ENCODE measurements at places on chromosomes 11 and 22.

GRCh38 chr22:21564411-21564810 lies 3.1 kb upstream of the UBE2L3 start:
- no peak for DNase-seq

GRCh38 chr22:42906605-42907348 lies 49.7 kb upstream of the ARFGAP3 start:
- no peak for DNase-seq

DNA sequence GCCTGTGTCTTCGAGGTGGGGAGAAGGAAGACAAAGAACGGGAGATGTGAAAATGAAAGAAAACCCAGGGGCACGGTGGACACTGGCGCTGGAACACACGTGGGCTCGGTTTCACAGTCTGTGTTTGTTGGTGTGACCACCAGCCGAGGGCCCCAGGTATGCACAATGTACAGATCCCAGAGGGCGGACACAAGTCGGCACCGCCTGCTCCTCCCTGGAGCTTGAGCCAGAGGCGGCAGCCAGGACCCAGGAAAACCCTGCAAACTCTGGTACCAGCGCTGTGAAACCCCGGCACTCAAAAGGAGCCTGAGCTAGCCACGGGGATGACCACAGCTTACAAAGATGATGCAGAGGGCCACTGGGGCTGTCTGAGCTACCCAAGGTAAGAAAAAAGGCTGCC lies 105.0 kb downstream of the SHANK2 start:
- DNase-seq: no peak

DNA sequence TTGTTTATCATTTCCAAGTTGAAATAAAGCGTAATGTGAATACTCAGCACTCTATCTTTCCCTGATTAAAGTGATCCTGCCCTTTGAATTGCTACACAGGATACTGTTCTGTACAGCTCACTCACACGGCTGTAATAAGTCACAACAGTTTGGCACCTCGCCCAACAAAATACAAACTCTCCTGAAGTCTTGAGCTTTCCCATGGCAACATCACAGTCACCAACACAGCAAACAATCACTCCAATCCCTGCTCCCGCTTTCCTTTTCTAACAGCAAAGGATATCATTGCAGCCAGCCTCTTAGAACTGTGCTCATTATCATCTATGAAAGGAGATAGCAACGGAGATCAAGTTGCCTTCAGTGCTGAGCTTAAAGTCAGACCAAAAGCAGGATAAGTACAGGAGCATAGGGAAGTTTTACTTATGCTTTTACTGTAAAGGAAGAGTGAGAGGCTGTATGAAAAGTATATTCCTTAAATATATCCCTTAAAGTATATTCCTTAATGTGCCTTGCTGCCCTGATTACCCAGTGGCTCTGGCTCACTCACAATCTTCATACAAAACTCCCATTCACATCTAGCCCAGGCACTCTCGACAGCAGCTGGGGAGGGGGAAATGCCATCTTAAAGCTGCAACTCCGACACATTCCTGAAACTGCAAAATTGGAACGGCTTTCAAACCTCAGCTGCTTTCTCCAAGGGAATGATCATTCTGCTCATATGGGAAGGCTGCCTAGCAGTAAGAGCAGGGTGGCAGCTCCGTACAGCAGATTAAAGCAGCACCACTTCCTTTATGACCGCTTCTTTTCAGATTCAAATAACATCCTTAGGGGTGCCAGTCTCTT lies 35.8 kb downstream of the MAML2 start:
- DNase-seq: peak; percentile 99

GRCh38 chr22:40436505-40437431 lies 66.4 kb downstream of the SGSM3 start:
- peak; percentile 75 for DNase-seq

GRCh38 chr11:19229671-19230070 lies 11.1 kb downstream of the E2F8 start:
- DNase-seq: no peak

GRCh38 chr11:111765320-111765983 lies 737 bp downstream of the PPP2R1B start:
- DNase-seq: peak; percentile 19

DNA sequence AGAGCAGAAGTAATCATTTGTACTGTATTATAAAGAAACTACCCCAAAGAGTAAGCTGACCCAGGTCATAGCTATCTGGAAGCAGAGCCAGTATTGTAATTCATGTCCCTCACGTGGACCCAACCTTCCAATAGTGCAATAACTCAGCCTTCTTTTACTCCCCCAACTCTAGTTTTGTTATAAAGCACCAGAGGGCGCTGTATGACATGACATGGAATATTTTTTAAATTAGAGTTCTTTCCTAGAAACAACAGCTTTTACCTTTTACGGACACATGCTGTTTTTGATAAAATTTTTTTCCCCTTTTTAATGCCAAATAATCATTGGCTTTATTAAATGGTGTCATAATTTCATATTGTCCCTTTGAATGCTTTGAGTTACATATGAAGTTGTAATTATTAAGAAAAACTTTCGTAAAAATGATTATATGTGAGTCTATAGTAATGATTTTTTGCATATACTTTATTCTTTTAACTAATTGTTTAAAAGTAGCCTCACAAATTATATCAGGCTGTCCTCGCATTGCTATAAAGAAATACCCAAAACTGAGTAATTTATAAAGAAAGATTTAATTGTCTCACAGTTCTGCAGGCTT lies 76.9 kb downstream of the DKK3 start:
- peak; percentile 70 for DNase-seq

GRCh38 chr11:64624883-64625481 lies 34.0 kb downstream of the SLC22A12 start:
- DNase-seq: no peak

DNA sequence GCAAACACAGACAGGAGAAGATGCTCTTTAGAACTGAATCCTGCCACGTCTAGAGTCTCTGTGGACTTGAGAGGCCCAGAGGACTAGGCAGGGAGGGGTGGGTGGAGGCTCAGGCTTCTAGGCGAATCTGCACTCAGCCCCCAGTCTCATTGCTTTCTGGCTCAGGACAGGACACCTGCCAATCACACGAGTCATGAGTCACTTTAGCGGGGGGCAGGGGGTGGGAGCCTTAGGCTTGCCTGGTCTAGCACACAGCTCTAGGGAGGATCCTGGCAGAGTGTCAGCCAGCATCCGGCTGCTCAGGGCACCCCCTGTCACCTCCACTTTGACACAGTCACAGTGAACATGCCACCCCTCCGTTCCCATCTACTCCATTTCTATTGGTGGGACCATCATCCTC lies 167.7 kb downstream of the CEP164 start:
- DNase-seq: no peak

DNA sequence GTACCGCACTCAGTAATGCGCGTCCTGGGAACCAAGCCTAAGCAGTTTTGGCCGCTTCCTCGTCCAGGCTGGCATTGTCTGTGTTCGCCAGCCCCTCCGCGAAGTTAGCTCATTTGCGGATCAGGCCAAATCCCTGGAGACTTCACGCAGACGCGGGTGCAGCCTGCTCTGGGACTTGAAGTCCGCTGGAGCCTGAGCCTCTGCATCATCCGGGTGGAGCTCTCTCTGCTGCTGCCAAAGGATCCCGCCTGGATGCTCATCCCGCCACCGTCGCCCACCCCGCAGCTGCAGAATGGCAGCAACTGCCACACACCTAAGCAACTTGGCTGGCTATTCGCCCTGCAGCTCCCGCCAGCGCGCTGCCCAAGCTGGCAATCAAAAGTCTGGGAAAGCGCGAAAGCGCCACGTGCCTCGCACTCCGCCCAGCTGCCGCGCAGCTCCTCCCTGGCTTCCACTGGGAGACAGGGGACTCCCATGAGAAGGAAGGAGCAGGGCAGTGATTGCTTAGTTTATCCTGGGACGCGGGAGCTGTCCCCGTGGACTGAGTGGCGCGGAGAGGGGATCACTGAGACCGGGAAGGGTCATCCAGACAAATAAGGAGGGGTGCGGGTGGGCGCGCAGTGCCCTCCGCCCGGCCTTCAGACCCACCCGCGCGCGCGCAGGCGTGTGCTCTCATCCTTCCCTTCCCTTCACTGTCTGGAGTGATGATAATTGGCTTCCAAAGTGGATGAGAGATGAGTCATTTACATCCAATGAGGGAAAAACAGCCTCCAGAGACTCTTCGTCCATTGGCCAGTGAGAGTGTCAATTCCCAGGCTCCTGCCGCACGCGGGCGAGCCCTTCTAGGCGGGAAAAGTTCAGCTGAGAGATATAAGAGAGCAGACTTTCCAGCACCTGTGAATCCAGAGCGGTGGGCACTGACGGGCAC lies 23.2 kb upstream of the GLYATL1B start:
- DNase-seq: no peak

DNA sequence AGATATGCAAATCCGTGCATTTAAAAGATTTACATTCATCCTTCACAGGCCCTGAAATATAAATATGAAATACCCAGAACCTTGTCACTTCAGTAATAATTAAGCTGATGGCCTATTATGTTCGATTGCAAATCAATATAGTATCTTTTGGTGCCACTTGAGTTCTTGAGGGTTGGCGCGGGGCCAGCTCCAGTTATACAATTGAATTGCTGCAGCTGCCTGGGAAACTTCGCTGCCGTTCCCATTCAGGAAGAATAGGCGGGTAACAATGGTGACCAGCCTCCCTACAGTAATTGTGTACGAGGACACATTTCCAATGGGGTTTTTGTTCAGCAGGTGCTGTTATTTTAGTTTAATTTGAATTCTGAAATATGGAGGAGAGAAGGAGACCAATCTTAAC lies 451.2 kb downstream of the INSC start:
- DNase-seq: no peak

DNA sequence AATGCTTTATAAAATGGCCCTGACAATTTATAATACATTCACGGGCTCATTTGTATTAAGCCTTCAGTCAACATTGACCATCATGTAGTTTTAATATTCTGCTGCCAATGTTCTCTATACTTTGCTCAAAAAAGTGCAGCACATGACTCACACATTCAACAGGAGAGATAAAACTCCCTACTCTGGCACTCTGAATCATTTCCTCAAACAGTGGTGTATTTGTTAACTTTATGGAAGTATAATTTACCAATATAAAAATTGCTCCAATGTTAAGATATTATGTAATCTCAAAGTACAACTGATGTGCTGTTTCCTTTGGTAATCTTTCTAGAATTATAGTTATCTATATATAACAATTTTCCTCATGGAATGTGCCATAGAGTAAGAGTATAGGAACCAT lies 39.9 kb downstream of the MAML2 start:
- DNase-seq: peak; percentile 83

GRCh38 chr11:95985174-95985808 lies 61.4 kb upstream of the MTMR2 start:
- peak; percentile 18 for DNase-seq

DNA sequence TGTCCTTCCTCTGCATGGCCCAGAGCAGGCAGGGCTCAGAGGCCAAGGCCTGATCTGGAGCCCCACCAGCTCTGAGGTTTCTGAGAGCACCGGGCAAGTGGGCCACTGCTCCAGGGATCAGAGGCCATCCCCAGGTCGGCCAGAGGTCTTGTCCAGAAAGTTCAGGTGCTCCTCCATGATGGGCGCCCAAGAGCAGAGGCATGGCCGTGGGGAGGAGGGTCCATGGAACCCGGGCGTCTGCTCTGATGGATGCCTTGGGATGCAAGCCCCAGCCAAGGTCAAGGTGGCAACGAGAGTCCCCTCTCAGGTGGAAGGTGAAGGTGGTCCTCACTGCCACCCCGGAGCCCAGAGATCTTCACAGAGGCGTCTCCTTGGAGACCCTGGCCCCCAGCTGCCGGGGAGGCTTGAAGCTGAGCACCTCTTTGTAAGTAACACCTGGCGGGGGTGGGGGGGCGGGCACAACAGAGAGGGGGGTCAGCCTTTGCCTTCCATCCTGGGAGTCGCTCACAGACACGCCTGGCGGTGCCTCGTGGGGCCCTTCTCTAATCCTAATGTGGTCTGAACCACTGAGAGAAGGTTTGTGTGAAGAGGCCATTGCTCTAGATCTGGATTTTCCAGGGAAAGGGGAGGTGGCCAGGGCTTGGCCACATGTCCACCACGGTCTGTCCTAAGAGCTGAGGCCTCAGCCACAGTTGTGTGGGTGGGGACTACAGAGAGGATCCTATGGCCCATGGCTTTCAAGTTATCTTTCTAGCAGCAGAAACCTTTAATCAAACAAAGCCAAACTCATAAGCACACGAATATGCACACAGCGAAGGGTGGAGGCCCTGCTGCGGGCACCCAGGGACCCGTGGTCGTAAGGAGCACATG lies 2.2 kb upstream of the HDAC10 start:
- DNase-seq: no peak

DNA sequence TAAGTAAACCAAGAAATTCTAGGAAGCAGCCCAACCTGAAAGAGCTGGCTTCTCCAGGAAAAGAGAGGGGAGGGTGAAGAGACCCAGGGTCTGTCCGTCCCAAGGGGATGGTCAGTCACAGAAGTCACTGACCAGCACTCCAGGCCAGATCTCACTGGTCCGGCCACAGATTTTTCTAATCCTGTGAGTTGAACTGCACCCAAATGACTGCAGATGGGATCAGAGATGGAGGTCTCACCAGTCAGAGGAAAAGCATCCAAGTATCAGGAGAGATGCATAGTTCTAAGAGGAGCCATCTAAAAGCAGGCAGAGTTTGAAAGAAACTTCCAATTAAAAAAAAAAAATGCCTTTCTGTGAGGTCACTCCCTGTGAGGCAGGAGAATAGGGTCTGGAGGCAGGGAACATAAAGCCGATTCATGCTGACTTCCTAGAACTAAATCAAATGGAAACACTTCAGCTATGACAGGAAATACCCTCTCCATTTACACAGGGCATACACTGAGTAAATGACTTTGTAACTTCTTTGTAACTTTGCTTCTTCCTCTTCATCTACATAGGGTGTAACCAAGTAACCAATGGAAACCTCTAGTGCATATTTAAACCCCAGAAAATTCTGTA lies 144.5 kb downstream of the CCDC34 start:
- DNase-seq: peak; percentile 24

DNA sequence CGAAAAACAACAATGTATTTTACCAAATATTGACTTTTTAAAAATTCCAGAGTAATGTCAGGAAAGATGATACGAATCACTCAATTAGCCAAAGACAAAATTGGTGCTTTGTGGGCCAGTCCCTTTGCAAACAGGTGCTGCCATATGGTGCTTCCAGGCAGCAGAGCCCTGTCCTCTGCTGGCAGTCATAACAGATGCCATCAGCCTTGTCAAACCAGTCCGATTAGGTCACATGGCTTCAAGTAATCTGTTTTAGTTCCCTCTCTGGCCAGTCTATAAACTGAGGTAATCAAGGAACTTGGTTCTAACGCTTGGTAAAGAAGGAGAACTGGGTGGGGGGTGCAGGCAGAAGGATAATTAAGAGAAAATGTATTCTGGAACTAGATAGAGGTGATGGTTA lies 49.1 kb upstream of the CAPRIN1 start:
- peak; percentile 61 for DNase-seq

GRCh38 chr11:71284525-71285092 lies 32.2 kb upstream of the SHANK2 start:
- no peak for DNase-seq

GRCh38 chr11:2287091-2287490 lies 14.6 kb downstream of the C11orf21 start:
- DNase-seq: no peak

DNA sequence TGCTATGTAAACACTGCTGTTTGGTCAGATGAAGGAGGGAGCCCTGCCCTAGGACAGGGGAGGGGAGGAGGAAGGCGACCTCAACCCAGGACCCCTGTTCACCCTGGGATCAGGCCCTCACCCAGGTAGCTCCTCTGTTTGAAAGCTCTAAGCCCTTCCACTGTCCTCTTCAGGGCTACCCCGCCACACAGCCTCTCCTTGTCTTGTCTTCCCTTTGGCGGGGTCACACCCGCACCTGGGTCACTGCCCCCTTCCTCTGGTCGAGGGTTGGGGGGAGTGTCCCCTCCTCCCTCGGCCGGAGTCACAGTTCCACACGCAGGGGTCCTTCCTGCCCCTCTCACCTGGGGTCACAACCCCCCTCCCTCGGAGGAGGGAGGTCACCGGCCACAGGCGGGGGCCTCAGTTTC lies 463 bp upstream of the PTPMT1 start:
- no peak for DNase-seq

GRCh38 chr22:26406118-26406517 lies 22.9 kb upstream of the ASPHD2 start:
- no peak for DNase-seq
